Ascending aorta (tissue), 2 donors: ENCODE measurements at places on chromosomes 7 and 10.
A peak's percentile ranks its signal among the peaks of the same experiment; 100 is the strongest.

DNA sequence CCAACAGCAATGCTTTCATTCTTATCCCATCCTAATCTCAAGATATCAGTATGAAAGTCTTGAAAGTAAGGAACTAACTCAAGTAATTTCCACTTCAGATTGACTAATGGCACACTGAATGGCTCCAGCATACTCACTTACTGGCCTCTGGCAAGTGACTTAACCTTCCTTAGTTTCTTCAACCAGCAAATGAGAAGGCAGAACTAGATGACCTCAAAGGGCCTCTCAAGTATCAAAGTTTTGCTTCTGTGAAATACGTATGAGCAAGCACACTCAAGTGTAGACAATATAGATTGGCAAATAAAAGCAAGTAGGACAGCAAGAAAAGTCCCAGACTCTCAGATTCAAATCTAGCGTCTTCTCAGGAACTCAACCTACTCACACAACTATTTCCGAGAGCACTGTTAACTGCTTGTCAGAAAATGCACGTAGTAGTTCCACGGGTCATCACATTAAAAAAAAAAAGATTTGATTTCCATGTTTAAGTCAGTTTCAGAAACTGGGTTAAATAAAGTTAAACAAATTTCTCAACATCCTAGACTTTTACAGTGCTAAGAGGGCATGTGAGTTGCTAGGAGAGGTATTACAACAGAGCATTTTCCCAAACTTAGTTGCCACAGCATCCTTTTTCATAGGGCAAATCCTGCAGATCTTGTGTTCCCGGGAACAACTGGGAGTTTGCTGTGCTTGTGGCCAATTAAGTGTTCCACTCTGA lies 276.9 kb upstream of the KLF14 start:
- DNase-seq = no peak
- H3K4me3 ChIP-seq = no peak overlapping the region
- no peaks in the 10 kb centered on the region for H3K36me3 ChIP-seq
- H3K4me1 ChIP-seq = peaks cover 56% of the 10 kb centered on the region

GRCh38 chr10:124204726-124205125 lies 111.3 kb upstream of the CHST15 start:
- no peaks in the 10 kb centered on the region for H3K27me3 ChIP-seq
- no peak overlapping the region for H3K4me3 ChIP-seq
- H3K36me3 ChIP-seq = no peaks in the 10 kb centered on the region

DNA sequence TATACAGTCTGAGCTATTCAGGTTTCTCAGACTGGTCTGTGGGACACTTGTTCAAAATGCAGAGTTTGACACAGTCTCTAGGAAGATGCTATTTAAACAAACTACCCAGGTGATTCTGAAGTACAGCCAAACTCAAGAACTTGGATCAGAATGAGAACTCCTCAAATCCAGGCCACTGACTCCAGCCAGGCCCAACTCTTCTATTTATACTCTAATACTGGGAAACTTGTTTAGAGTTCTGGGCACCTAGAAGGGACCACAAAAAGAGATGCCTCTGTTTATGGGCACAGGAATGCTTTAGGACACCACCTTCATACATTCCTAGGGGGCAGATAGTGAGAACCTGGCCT lies 40.1 kb upstream of the ADD3 start:
- no peaks in the 10 kb centered on the region for H3K27me3 ChIP-seq
- peaks cover 11% of the 10 kb centered on the region for H3K4me1 ChIP-seq
- H3K4me3 ChIP-seq = no peak overlapping the region
- no peaks in the 10 kb centered on the region for H3K36me3 ChIP-seq
- no peak for DNase-seq

GRCh38 chr10:100886521-100886920 lies 26.2 kb upstream of the SLF2 start:
- H3K27ac ChIP-seq = no peak overlapping the region
- no peak overlapping the region for H3K4me3 ChIP-seq
- no peaks in the 10 kb centered on the region for H3K27me3 ChIP-seq
- no peaks in the 10 kb centered on the region for H3K36me3 ChIP-seq

- no peaks in the 10 kb centered on the region for H3K36me3 ChIP-seq
- H3K4me1 ChIP-seq = peaks cover 4% of the 10 kb centered on the region
- H3K27ac ChIP-seq = peak overlapping the region; percentile 61
- no peak for DNase-seq
Observed at GRCh38 chr7:40525764-40526163, 391.0 kb downstream of the SUGCT start.

DNA sequence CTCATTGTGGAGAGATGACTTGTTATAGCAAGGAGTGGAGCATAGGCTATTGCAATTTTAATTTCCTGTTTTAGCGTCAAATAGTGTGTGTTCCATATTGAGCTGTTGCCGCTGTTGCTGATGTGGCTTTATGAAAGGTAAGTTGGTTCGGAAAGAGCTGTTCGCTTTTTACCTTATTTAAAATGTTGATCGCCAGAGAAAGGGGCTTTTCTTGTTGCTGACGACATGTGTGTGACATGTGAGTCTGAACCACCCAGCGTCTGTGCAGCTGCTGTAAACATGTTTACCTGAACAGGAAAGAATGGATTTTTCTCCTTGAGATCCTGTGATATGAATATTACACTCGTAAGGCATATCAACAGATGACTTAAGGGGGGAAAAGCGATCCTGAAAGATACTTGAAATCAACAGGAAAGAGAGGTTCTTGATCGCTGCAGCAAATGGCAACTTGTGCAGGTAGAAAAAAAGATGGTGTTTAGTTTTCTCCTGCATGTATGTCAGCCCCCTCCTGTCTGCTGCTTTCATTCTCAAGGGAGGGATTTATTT lies 2.5 kb downstream of the ZEB1 start:
- peak overlapping the region; percentile 96 for H3K4me3 ChIP-seq
- DNase-seq = no peak

GRCh38 chr7:133517766-133518165 lies 264.9 kb downstream of the EXOC4 start:
- H3K27ac ChIP-seq = no peak overlapping the region
- H3K36me3 ChIP-seq = no peaks in the 10 kb centered on the region
- H3K4me3 ChIP-seq = no peak overlapping the region
- H3K27me3 ChIP-seq = no peaks in the 10 kb centered on the region

DNA sequence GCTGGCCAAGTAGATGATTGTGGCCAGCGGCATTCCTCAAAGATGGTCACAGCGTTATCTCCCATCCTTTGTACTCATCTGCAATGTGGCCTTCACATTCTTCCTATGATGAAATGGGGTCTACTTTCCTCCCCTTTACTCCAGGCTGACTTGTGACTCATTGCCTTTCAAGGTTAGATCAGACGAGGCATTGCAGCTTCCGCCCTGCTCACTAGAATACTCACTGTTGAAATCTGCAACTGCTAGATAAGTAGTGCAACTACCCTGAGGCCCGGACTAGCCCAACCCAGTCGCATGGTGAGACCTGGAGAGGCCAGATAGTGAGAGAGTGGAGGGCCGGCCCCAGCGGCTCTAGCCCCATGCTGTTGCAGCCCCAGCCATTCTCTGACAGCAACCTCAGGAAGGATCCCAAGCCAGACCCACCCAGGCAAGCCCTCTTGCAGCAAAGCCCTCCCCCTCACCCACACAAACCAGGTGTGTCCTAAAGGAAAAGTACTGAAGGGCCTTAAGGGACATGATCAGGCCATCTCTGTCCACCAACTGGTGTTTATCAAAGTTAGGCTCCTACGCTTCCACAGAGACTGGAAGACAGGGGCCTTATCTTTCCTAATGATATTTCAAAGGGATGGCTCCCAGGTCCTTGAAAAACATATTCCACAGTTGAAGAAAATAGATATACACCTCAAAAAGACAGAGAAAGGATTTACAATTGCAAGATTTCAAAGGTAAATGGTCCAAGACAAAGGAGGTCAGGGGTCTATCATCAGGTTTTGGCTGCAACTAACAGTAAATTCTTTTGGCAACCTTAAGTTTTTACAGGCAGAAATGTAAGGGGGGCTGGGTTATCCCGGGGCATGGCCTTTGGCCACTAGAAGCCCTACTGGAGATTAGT lies 107.2 kb upstream of the TRIM24 start:
- H3K36me3 ChIP-seq = no peaks in the 10 kb centered on the region
- H3K4me3 ChIP-seq = no peak overlapping the region
- H3K27me3 ChIP-seq = no peaks in the 10 kb centered on the region
- no peaks in the 10 kb centered on the region for H3K4me1 ChIP-seq
- DNase-seq = no peak

DNA sequence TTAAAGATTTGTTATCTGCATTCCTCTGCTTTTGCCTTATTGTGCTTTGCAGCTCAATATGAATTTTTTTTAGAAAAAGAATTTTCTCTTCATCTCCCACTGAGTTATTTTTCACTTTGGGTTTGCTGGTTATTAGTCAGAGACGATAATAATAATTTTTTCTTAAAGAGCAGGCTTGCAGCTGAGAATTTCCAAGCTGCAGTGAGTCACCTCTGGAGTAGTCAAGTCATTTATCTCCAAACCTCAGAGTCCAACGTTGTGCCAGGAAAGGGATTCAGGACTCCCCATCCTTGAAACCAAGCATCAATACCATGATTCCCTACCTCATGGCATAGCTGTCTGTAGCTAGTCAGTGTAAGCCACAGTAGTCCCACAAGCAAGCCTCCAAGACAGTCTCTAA lies 15.2 kb upstream of the EGR2 start:
- H3K4me3 ChIP-seq = no peak overlapping the region
- DNase-seq = no peak
- no peak overlapping the region for H3K27ac ChIP-seq
- no peaks in the 10 kb centered on the region for H3K27me3 ChIP-seq
- H3K4me1 ChIP-seq = no peaks in the 10 kb centered on the region
